ENCODE measurements at places on chromosomes 3 and 15.

DNA sequence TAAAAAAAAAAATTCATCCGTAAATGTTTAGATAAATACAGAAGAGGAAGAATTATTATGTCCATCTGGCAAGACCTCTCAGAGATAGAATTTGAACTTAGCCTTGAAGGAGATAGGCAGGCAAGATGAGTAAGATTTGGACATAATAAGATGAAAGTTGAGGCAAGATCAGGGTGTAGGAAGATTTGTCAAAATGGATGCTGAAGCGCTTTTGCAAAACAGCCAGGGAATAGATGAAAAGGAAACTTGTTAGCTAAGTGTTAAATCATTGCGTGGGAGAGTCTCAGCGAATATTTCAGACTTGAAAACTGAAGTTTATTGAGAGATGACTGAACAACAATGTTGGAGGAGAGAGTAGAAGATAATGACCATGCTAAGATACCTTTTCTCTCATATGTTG lies 7.2 kb downstream of the BRK1 start:
- no peak for DNase-seq

DNA sequence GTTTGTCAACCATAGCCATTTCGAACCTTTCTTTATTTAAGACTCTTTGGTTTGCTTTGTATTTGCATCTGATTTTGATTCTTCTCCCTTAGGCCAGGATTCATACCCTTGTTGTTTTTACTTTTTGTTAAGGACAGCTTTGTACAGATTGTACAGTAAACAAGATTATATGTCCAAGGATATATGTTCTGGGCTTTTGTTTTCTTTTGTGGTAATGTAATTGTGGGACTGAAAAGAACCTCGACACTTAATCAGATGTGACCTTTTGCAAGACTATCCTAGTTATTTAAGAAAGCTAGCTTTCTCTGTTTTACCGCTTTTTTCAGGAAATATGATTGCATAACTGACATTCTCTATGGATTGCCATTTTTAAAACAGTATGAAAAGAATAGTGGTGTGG lies 67.0 kb upstream of the SAMMSON start:
- no peak for DNase-seq

- no peak for DNase-seq
These were observed 4.6 kb downstream of the OR5H15 start for GRCh38 chr3:98171071-98171470.

- DNase-seq: no peak
These were observed 192.7 kb upstream of the HES1 start for GRCh38 chr3:193943200-193943599.

DNA sequence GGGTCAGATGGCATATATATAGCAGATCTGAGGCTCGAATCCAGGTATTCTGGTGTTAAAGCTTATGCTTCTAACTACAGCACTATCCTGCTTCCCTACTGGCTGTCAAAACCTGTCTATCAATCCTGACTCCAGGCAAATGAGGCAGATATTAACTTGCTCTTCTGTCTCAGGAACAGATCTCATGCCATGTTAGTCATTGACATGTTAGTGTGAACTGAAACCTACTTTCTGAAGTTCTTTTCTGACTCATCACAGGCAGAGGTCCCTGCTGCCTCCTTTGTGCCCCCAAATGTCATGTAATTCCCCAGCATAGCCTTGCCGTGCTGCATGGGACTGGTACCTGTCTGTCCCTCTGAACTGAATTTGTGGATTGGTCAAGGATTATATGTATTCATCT lies 125.0 kb upstream of the SMAD3 start:
- DNase-seq: no peak

DNA sequence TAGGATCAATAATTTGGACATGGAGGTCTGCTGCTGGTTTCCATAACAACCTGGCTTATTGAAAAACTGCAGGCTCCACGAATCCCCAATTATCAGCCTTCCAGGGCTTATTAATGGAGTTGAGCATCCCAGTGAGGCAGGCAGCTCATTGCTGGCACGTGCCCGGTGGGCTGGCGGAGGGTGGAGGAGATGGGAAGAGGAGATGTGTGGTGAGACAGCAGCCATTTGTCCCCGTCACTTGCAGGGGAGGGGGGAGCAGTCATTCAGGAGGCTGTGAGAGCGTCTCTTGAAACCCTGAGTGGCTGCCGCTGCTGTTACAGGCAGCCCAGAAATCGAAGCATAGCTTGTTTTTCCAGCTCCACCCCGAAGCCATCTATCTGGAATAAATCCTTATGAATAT lies 70.6 kb downstream of the GAP43 start:
- no peak for DNase-seq

- DNase-seq: no peak
These were observed 42.9 kb upstream of the PGPEP1L start for GRCh38 chr15:99050328-99050980.

- DNase-seq: no peak
These were observed 61.7 kb downstream of the FNDC3B start for GRCh38 chr3:172101107-172101506.

GRCh38 chr15:39908186-39908585 lies 11.9 kb downstream of the GPR176 start:
- no peak for DNase-seq

DNA sequence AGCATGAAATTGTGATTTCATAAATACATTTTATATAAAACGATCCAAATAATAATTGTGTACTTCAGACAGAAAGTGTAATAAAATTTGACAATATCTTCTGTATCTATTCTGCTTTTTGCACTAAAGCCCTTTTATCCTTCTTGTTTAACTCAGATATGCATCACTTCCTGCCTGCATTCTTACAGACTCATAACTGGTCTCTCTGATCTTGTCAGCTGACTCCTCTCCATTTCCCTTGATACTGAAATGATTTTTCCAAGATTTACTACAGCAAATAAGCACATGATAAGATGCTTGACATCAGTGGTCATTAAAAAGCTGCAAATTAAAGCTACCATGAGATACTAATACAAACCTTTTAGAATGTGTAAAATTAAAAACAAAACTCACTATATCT lies 25.3 kb upstream of the SI start:
- DNase-seq: no peak

GRCh38 chr3:48501196-48501595 lies 2.8 kb downstream of the SHISA5 start:
- no peak for DNase-seq

GRCh38 chr15:23686466-23687142 lies 501 bp downstream of the NDN start:
- no peak for DNase-seq

DNA sequence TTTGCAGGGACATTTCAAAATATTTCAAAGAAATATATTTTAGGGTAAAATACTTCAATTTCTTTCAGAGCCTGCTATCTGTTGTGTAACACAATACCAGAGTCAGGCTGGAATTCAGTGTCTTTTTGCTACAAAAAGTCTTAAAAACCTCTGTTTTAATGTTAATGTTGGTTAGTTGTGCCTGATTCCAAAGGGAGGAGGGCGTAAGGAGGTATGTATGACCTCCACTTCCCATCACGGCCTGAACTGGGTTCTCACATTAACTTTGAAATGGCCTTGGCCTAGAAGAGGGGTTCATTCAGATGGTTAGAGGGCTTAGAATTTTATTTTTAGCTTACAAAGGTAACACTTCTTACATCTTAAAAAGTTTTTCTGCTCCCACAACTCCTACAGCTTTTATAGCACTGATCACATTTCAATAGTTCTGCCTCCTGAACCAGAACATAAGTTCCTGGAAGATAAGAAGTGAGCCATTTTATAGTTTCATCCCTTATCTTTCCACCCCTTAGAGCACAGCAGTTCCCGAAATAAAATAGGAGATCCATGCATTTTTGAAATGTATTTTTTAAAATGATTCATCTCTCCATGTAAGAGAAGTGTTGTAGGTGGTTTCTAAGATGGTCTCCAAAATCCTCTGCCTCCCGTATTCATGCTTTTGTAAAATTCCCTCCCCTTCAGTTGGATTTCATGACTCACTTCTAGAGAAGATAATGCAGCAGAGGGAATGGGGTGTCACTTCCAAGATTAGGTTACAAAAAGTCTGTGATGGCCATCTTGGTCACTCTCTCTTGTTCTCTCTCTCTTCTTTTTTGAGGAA lies 543.1 kb upstream of the NECTIN3 start:
- DNase-seq: no peak

GRCh38 chr3:169699536-169700050 lies 36.1 kb upstream of the MECOM start:
- no peak for DNase-seq

DNA sequence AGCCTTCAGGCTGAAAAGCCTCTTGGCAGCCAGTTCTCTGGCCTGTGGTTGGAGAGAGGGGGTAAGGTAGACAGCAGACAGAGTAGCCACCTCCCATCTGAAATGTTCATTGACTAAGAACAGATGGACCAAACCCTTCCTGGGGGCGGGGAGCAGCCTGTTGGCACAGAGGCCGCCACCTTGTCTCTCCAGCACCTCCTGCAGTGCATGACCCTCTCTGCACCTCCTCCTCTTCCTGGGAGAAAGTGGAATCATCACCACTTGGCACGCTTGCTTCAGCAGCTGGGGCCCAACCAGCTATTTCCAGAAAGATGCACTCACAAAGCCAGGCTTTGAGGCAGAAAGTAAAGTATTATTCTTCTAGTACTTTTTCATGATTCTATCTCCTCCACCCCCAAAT lies 313.4 kb upstream of the CHRM5 start:
- no peak for DNase-seq

GRCh38 chr15:39602143-39602542 lies 21.3 kb downstream of the THBS1 start:
- DNase-seq: no peak

GRCh38 chr3:129034642-129035041 lies 25.9 kb upstream of the GP9 start:
- DNase-seq: no peak

GRCh38 chr3:32310336-32310735 lies 71.9 kb downstream of the CMTM8 start:
- DNase-seq: no peak

DNA sequence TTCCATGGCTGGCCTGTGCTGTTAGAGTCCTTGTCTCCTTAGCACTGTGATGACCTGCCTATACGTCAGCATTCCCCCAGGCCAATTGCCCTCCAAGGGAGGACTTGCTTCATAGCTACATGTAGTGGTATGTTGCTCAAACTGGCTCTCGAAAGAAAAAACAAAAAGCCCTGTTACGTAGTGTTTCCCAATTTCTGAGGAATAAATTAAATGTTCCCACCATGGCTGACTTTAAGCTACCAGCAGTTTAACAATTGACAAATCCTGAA lies 54.6 kb downstream of the WNT7A start:
- no peak for DNase-seq

GRCh38 chr15:27254055-27254454 lies 283.1 kb downstream of the GABRG3 start:
- DNase-seq: no peak

DNA sequence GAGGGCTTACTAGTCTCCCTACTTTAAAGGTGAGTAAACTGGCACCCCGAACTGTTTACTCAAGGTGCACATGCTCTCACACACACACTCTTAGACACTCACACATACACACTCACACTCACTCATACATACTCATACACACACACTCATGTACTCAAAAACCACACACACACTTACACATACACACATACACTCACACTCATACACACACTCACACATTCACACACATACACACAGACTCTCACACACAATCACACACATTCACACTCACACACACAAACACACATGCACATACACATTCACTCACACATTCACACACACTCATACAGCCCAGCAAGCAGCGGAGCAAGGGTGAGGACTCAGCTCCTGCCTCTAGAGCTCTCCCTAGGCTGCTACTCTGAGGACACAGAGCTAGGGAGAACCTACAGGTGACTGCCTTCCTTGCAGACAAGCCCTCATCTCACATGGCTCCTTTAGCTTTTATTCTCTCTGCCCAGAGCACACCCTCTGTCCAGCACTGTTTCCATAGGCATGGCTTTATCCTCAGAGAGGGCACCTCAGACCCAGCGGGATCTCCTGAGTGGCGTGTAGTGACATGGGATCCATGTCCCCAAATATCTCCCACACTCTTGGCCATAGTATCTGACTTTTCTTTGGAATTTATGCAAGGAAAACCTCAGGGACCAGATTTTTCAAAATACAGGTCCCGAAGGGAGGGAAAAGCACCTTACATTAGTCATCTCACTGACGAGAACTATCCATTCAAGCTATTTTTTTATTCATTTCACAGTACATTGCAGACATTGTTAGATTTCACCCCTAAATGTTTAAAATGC lies 26.2 kb upstream of the ATG7 start:
- no peak for DNase-seq

GRCh38 chr3:31942446-31942845 lies 38.6 kb downstream of the OSBPL10 start:
- DNase-seq: no peak

DNA sequence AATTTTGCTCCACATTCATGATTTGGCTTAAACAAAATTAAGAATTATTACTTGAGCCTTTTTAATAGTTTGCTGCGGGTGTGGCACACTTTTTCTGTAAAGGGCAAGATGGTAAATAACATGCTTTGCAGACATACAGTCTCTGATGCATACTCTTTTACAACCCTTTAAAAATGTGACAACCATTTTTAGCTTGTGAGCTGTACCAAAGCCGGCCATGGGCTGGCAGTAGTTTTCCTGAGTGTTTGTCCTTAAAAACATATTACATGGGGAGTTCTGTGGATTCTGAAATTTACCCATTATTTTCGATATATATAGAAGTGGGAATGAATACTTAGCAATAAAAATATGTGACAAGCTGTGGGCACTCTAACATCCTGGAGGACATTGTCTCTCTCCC lies 163.4 kb downstream of the FNDC3B start:
- DNase-seq: no peak

DNA sequence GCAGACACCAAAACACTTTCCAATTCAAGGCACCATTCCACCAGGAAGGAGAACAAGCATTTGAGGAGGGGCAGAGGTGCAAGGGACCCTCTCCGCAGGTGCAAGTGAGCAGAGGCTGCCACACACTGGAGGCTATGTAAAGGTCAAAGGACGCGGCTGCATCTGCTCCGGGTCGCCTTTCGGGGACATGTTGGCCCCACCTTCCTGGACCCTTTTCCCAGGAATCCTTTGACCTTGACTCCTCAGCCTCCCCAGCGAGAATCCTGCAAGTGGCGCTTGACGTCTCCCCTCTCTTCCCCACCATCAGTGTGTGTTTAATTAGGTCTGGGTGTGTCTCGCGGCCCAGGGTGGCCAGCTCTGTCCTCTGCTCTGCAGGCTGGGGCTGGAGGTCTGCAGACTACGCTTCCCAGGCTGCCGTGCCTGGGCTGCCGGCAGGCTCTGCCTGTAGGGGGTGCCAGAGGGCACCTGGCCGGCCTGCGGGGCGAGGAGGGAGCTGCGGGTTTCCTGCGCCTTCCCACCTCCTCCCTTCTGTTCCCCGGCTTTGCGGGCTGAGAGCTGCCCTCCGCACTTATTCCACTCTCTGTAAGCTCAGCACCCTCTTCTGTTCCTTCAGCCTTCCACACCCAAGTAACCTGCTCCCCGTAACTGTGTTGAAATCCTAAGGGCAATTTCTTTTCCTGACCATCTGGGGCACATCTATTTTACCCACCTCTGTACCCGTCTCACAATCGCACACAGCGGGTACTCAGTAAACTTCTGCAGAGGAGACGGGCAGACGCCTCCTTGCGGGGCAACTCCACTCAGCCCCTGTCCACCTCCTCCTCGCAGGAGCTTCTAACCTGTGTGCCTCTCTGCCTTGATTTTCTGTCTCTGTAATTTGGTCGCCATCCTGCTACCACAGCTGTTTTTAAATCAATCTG lies 129.8 kb downstream of the NSMCE3 start:
- DNase-seq: no peak

- no peak for DNase-seq
These were observed 5.5 kb downstream of the SSUH2 start for GRCh38 chr3:8638994-8639658.

- DNase-seq: no peak
These were observed 70.1 kb downstream of the ZNF609 start for GRCh38 chr15:64530472-64530871.

All from retinal pigment epithelial cell (primary cell).